ENCODE measurements at places on chromosomes 16 and 17.

GRCh38 chr16:65540901-65541300, 419.0 kb upstream of the CDH11 start:
- DNase-seq = no peak

DNA sequence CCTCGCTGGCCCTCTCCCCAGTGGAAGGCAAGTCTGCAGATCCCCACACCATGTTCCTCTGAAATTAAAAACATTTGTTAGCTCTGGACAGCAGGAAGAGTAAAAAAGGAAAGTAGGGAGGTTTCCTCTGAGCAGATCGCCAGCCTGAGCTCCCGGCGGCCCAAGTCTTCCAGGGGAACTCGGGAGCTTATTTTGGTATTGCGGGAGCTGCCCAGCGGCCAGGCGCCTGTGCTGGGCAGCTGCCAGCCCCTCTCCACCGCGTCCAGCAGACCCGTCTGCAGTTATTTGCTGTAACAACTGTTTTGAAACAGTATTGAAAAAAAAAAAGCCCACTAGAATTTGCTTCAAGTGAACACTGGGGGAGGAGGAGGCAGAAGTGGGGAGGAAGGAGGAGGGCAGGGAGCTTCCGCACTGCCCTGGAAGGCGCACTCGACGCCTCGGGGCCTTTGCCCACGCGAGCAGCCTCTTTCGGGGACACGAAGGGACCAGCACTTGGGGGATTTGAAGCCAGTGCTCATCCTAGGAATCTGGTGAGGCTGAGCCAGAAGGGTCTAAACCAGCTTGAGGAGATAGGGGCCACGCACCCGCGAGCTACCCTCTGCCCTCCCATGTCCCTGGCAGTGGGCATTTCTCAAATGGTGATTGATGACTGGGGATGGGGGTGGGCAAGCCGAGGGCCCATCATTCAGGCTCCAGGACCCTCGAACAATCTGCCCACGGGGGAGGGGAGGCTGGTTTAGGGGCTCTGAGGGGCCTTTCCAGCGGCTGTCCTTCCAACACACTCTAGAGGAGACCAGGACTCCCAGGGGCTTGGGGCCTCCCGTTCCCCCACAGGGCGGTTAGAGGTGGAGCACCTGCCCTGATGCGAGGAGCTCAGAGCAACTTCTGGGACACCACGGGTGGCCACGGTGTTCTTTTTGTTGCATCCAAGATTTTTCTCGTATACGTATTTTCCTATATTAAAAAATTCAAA, 3.0 kb upstream of the BAHCC1 start:
- no peak for DNase-seq

DNA sequence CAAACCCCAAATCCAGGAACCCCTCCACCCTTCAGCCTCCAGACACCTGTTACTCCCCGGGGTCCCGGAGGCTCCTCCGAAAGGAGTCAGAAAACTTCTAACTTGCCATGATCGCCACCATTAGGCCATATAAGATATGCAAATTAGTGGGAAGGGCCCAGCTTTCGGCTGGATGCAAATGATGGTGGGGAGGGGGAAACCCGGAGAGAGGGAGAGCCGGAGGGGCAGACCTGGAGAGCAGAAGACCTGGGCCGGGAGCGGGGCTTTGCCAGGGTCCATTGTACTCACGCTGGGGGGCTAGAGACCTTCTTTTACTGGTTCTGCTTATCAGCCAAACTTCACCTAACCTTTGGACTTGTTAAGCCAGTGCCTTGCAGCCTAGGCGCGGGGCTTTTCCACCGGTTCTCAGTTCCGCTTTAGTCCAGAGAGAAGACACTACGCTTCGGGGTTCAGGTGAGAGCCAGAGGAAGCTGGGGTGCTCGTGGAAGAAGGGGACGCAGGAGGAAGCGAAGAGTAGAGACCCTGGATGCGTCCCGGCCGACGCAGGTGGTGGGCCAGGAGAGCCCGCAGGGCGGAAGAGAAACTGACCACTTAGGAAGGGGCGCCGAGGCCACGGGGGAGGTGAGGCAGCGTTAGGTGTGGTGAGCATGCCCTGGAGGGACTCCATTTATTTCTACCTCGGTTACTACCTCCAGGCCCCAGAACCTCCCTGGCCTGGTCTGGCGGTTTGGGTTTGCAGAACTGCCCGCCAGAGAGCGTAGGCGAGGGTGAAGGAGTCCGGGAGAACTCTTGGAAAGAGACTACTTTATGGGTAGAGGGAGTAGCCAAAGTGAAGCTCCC, at the start of gene HNF1B:
Gene HNF1B (minus strand): TSS at position 99 of the 840 bp plus-strand sequence. CDS start 175 bp downstream, outside the sequence.
- no peak for DNase-seq

DNA sequence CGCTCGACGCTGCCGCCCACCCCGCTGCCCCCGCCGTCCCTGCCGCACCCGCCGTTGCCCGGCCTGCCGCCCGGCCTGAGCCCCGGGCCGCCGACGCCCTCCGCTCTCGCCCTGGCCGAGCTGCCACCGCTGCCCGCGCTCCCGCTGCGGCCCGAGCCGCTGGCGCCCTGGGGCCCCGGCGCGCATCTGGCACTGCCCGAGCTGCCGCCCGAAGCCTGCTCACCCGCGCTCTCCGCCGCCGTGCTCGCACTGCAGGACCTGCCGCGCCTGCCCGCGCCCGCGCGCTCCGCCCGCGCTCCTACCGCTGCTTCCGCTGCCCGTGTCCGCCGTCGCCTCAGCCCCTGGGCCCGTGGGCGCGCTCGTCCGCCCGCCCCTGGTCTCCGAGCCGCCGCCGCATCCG, 8.4 kb upstream of the CLDN9 start:
- no peak for DNase-seq

All from stimulated activated CD4-positive, alpha-beta T cell treated with anti-CD3 and anti-CD28 coated beads, Interleukin-4, amount 100 ng/mL, for 48 hours (primary cell).